ENCODE measurements at places on chromosomes 7 and 10.
A peak's percentile ranks its signal among the peaks of the same experiment; 100 is the strongest.

DNA sequence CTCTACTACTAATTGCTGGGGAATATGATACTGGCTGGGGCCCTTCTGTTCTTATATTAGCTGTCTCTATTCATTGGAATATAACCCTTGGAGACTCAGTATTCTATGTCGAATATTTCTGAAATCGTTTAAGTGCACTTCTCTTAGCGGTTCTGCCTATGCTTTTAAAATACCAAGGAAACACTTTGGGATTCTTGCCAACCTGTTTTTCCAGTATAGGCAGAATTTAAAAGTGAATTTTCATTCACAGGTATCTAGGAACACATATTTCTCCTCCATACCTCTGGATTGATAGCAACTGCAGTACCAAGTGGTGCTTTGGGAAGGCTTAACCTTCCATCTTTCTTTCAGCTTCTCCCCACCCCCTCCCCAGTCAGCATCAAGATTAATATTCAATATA, 370.3 kb upstream of the LRRN3 start:
- DNase-seq = no peak

- DNase-seq = peak; percentile 15
Measured at GRCh38 chr10:76902949-76903348, 734.7 kb downstream of the KCNMA1 start.

DNA sequence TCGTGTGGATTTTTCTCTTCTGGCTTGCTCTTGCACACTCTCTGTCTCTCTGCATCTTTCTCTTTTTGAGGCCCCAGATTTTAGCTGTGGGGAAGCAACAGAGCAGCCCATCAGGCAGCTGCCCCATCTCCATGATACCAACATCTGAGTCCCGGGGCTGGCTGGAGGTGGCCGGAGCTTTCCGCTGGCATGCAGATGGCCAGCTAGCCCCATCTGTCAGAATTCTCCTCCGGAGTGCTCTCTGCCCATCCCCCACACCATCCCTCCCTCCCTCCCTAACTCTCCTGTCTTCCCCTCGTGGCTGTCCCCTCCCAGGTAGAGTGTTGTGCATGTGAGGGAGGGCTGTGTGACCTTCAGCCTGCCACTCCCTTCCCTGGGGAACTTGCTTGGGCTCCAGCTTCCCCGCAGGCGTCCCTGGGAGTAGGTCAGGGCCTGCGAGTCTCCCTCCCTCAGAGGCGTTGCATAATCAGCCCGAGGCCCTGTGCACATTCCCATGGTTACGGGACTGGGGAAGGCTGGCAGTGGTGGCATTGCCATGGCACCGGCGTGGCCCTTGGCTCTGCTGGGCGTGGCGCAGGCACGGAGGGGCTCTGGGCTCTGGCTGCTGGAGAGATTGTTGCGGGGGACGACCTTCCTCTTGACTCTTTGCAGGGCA, 24.7 kb downstream of the GHRHR start:
- no peak for DNase-seq

GRCh38 chr10:63206997-63207811, 74.1 kb downstream of the NRBF2 start:
- DNase-seq = no peak

DNA sequence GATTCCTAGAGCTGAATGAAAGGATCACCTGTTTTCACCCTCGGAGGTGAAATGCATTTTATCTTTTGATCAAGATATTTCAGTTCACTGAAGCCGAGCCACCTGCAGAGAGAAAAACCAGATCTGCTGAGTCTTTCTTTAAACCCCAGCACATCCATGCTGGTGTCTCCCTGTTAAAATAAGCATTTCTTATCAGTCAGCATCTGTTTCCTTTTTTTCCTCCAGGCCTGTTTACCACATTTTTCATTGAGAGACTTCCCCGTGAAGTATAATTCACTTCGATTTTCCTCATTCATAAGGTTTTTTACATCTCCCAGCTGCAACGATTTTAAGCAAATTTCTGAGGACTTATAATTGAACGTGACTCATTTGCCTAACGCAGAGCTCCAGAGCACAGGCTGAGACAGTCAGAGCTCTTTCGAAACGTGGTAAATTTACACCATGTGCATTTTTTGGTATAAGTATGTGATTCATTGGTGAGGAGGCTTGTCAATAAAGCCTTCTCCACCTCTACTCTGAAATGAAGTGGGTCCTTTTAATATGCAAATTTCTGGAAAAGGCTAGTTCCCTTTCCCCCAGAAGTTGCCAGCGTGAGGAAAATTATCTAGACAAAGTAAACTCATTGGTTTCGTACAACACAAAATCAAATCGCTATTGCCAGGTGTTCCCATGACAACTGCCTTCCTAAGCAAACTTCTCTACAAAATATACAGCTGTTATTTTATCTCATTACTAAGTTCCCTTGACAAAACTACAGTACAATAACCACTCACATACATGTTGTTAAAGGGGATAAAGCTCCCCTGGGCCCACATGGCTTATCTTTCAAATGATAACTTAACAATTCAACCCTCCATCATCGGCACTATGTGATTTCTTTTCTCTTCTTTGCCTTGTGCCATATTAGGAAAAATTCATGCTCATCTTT, 374.8 kb upstream of the AKR1E2 start:
- DNase-seq = no peak

GRCh38 chr7:84538268-84538667, 343.7 kb upstream of the SEMA3A start:
- no peak for DNase-seq

DNA sequence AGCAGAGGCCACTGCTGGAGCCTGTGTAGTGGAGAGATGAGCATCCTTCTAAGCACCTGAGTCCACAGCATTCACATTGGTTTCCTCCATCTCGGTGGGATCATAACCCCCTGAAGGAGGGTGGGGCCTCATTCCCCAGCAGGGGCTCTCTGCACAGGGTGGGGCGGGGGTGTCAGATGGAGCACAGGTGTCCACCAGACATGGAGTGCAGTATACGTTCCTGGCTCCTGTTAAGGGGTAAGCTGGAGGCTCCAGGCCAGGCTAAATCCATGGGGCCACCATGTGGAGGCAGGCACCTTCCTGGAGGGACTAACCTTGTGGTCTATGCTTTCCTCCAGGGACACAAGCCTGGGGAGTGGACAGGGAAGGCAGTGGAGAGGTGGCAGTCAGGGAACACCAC, 252.6 kb downstream of the GRID1 start:
- DNase-seq = no peak

- peak; percentile 57 for DNase-seq
Measured at GRCh38 chr10:32005050-32005449, 51.2 kb downstream of the KIF5B start.

- DNase-seq = no peak
Measured at GRCh38 chr7:30511973-30512662, 7.5 kb upstream of the GGCT start.

DNA sequence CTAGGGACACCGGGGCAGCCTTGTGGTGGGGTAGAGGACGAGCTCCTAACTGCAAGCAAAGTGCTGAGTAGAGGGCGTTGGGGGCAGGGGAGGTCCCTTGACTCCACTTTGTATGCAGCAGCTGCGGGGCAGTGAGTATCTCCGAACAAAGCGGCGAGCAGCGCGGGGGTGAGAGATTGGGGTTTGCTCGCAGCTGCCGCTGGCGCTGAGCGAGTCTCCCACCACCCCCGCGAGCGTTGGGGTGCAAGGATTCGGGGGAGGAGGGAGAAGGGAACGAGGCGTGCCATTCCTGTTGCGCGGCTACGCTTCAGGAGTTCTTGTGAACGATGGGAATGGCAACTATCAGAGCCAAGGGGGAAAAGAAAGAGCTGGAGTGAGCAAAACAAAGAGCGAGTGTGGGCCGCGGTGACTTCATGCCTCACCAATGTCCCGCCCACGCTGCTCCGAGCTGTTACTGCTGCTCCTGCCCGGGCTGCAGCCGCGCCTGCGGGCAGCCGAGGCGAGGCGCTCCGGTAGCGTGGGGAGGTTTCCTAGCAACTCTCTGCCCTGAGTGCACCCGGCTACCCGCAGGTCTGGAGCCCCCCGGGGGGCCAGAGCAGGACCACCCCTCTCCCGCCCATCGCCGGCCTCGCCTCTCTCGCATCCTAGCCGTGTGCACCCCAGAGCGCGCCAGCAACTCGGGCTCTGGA, at the start of gene ITGB8:
TSS of gene ITGB8 (plus strand) at position 662 of the 689 bp plus-strand sequence. CDS start 907 bp downstream, outside the sequence.
- DNase-seq = peak; percentile 50

GRCh38 chr10:42482411-42482810, 156.0 kb downstream of the ZNF33B start:
- no peak for DNase-seq

- no peak for DNase-seq
Measured at GRCh38 chr10:49353895-49354566, 41.9 kb downstream of the DRGX start.

DNA sequence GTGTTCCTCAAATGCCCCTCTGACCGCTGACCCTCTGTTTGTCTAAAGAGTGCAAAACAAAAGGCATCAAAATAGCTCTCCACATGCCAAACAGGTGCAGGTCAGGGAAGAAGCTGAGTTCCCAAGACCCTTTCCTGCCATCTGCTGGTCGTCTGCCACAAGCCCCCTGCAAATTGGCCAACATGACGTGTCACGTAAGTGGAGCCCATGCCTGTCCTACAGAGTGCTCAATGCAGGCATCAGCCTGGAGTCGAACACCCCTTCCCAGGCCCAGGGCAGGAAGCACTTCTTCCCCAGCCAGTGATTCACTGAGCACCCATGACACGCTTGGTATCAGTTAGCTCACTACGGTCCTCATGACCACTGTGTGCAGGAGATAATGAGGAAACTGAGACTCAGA, 14.1 kb downstream of the TMEM72 start:
- peak; percentile 16 for DNase-seq

DNA sequence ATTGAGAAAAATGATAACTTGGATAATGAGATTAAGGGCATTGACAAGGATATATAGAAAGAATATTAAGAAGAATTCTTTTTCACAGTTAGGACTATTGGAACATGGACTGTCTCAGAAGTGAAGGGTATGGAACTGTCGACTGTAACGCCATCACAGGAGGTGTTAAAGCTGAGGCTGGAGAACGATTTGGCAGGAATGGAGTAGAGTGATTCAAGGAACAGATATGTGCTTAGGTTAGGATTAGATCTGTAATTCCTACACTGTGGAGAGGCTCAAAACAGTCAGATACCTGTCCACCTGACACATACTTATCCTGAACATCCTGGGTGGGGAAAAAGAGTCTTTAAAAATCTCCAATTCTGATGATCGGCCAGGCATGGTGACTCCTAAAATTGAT, 30.9 kb downstream of the RHOBTB1 start:
- DNase-seq = no peak

DNA sequence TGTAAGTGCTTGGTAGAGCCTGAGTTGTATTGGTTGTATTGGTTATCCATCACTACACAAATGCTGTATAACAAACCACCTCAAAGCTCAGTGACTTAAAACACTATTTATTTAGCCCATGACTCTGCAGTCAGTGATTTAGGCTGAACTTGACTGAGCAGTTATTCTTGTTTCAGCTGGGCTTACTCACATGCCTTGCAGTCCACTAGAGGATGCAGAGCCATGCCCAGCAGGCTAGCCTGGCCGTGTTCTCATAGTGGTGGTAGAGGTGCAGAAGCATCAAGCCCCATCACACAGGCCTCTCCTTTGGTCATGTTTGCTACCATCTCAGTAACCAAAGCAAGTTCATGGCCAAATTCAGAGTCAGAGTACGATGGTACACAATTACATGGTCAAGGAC, 43.9 kb downstream of the LUC7L2 start:
- no peak for DNase-seq

- DNase-seq = no peak
Measured at GRCh38 chr10:73807471-73807870, 3.9 kb downstream of the NDST2 start.

DNA sequence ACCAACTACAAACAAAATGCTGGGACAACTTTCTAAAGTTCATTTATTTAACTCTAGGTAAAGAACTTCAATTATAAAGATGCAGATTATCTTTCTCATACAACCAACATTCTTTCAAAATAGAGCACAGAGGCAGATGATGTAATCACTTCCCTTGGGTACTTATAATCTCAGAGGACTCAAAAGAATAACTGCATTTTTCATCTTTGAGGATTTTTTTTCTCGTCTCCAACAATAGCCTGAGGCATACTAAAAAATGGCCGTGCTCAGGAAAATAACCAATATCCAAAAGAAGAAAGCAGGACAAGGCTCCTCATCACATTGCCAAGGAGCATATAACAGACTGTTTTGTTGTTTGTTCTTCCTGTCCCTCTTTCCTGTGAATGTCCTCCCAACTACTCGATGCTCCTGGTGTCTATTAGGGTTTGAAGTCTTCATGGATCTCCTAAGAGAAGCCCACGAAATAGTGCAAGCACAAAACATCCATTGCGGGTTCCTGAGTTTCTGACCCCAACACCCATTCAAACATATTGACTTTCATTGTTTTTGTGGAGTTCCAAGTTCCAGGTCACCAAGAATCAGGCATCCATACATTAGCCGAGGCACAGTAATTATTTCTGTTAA, 182.9 kb downstream of the SORCS1 start:
- no peak for DNase-seq

- no peak for DNase-seq
Measured at GRCh38 chr7:92158660-92159575, 20.0 kb downstream of the LRRD1 start.

DNA sequence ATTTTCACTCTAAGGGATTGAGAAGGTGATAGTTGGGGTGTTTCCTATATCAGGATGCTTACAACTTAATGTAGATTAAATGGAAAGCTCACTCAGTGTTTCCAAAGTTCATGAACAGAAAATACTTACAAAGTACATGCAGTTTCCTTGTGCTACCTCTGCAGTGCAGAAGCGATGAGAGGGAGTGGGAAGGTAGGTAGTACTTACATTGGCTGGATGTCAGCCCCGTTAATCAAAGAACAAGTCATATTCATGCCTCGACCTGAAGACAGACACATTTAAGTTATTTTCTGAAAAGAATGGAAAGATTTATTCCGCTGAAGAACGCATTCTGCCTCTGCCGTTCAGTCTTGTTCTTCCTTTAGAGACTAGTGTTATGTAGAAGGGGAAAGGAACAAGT, 93.1 kb downstream of the ZMYND11 start:
- DNase-seq = no peak

GRCh38 chr7:2927592-2927991, 83.5 kb upstream of the GNA12 start:
- no peak for DNase-seq

GRCh38 chr10:11589738-11590137, 21.7 kb downstream of the USP6NL start:
- DNase-seq = no peak

DNA sequence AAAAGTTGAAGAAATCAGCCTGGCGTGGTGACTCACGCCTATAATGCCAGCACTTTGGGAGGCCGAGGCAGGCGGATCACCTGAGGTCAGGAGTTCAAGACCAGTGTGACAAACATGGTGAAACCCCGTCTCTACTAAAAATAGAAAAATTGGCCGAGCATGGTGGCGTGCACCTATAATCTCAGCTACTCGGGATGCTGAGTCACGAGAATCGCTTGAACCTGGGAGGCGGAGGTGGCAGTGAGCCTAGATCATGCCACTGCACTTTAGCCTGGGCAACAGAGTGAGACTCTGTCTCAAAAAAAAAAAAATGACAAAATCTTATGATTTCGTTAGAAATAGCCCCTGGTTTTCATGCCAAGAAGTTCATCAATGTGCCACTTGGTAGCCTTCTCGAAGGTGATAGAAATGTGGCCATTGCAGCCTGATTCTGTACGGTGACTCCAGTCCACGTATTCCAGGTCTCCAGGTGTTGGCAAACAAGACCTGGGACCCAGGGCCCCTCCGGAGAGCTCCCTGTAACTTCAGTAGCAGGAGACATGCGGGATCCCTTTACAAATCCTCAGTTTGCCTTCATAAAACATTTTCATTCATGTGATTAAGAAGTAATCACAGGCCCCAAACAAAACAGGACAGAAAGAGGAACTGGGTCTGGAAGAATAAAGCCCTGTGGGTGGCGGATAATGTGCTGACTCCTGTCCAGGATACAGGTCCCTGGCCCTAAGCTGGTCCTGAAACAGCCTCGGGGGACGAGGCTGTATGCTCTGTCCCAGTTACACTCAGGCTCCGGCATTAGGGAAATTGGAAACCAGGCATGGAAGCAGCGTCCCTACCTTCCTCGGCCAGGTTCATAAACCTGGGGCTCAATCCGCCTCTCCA, 207.3 kb upstream of the SH2B2 start:
- DNase-seq = no peak

All from AML-193 (cell line).